Type B pancreatic cell (in vitro differentiated cells): ENCODE measurements at places on chromosomes 5 and 9.

GRCh38 chr5:172733131-172733973, 37.6 kb downstream of the DUSP1 start:
- DNase-seq: no peak

GRCh38 chr5:97192580-97193354, 9.7 kb upstream of the RIOK2 start:
- DNase-seq: no peak

- DNase-seq: no peak
These were observed 14.2 kb downstream of the NDUFAF2 start for GRCh38 chr5:60959156-60959555.

GRCh38 chr5:135662683-135663082, 83.9 kb upstream of the CXCL14 start:
- no peak for DNase-seq

GRCh38 chr5:26872337-26872736, 166.0 kb downstream of the CDH9 start:
- no peak for DNase-seq

DNA sequence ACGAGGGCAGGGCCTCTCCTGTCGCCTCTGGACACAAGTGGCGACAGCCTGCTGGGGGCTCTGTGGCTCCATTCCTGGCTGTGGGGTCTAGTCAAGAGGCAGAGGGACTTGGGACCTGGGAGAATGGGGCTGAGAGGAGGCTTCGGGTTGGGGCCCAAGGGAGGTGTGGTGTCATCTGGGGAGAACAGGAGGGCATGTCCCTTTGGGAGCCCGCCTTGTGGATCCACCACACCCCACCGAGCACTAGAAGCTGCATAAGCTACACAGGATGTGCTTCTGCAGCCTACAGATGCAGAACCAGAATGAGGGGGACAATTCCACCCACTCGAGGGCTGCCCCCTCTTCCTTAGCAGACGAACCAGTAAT, 3.9 kb upstream of the MAN1B1 start:
- DNase-seq: no peak

GRCh38 chr9:127763918-127764384, 14.5 kb downstream of the SH2D3C start:
- DNase-seq: no peak

- DNase-seq: peak; percentile 72
These were observed 5.2 kb upstream of the NKD2 start for GRCh38 chr5:1003296-1003937.

DNA sequence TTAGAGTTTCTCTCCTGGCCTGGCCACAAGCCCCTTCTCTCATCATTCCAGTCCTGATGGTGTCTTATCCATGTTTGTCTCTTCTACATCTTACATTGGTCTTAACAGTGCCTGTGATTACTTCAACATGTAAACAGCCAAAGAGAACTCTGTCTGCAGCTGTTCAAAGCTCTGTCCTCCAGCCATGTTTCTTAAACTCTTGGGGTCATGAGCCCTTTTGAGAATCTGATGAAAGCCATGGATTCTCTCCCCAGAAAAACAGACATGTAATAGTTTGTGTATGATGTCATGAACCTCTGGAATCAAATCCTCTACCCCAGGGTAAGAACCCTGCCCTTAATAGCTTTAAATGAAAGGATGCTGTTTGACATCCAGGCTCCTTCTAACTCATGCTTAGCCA, 30.1 kb downstream of the MAMDC2 start:
- no peak for DNase-seq
